ENCODE measurements at places on chromosomes 2 and 18.
A peak's percentile ranks its signal among the peaks of the same experiment; 100 is the strongest.

DNA sequence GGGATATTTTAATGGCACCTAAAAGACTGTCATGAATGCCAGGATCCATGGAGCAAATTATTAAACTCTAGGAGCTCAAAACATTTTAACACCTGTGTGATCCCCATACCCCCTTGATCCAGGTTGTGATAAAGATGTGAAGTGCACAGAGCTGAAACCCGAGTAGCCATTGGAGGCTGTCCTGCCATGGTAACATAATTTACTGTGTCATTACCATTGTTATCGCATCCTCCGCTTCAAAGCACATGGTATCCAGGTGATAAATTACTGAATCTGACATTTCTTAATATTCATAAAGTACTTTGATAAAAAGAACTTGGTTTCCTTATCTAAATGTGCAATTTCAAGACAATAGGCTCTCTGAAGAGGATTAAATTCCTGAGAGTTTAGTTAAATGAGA is 109.3 kb downstream of the CHST9 start:
- no peak for DNase-seq

- no peak for DNase-seq
Measured at GRCh38 chr2:179613701-179614100, 247.7 kb downstream of the ZNF385B start.

GRCh38 chr18:22783245-22783644 is 149.9 kb upstream of the RBBP8 start:
- no peak for DNase-seq

GRCh38 chr2:134461511-134461910 is 207.6 kb downstream of the MGAT5 start:
- no peak for DNase-seq

DNA sequence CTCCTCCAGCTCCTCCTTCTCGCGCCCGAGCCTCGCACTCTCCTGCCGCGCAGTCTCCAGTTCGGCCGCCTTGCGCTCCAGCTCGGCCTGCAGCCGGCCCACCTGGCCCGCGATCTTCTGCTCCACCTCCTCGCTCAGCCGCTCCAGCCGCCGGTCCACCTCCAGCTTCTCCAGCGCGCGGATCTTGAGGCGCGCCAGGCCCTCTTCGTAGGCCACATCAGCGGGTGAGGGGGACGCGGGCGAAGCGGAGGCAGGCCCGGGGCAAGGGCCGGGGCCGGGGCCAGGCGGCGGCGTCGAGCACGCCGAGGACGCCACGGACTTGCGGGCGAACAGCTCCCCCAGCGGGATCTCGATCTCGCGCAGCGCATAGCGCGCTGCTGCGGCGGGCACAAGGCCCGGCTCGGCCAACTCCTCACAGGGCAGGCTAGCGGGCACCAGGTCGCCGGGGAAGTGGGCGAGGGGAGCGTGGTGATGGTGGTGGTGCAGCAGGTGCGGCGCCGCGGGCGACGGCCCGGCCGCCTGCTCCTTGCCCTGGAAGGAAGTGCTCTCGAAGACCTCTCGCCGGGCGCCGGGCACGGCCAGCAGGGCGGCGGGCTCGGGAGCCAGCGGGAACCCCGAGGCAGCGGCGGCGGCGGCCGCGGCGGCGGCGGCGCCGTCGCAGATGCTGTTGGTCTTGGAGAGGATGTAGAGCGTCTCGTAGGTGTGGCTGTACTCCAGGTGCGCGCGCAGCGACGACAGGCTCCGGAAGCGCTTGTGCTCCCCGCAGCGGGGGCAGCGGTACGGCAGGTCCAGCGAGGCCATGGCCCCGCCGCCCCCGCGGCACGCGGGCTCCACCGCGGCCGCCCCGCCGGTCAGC is 15.2 kb downstream of the FBXO41 start:
- peak; percentile 75 for DNase-seq

- no peak for DNase-seq
Measured at GRCh38 chr2:159716857-159717256, 4.6 kb downstream of the MARCHF7 start.

DNA sequence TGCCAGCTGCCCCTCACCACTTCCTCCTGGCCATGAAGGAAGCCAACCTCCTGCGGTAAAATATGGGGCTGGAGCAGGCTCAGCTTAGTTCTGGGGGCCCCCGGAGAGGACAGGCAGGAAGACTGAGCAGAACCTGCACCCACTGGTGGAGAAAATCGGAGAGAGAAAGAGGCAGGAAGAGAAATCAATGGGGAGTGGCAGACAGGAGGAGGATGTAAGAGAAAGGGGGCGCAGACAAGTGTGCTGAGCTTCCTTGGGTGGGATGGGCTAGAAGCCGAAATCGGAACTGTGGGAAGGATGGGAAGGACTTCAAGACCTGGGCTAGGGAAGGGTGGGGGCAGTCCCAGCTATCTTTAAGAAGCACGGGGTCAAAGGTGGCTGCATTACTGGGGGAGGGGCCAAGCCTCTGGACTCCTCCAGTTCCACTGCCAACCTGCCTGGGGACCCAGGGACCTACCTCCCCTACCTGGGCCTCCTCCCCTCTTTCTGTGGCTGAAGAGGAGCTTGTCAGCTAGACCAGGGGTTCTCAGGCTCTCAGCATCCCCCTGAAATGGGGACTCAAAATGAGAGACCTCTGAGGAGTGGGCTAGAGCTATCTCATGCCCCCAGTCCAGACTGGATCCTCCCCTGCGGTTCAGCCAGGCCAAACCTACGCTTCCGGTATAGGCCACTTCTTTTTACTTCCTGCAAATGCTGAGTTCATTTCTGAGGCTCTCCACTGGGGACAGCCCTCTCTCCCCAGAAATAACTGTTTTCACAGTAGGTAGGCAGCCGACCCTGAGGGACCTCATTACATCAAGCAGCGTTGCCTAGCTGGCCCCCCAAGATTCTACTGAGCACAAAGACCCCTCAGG is 33.6 kb upstream of the B3GNT7 start:
- DNase-seq, result no peak

GRCh38 chr2:152056418-152056817 is 42.4 kb downstream of the CACNB4 start:
- DNase-seq, result no peak

DNA sequence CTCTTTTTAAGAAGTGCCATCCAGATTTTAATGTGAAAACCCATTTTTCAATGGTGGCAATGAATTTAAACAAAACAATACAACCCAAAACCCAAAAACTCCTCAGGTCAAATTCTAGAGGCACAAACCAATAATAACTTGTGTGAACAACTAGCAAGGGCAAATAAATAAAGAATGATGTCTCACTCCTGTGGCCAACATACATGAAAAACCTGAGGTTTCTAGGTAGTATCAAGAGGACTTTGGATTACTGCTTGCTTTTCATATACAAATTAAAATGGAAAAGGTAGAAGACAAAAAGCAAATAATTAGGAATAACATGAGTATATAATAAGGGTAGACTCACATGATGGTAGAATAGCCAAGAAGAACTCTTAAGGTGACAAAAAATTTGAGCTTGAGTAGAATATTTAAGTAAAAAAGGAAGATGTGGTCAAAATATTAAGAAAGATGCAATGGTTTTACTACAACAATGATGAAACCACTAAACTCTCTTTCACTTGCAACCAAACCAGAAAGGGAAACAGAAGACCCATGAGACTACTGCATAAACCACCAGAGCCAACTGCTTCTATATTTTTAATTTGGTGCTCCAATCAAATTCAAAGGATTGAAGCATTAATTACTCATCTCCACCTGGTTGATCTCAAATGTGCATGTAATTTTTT is 53.5 kb downstream of the DARS1 start:
- no peak for DNase-seq

GRCh38 chr2:48017136-48017535 is 110.8 kb upstream of the FBXO11 start:
- DNase-seq, result no peak

GRCh38 chr2:74881176-74881575 is 47.2 kb downstream of the HK2 start:
- DNase-seq, result no peak

GRCh38 chr2:238464389-238464788 is 37.7 kb downstream of the ASB1 start:
- DNase-seq, result no peak

Data from activated CD4-positive, alpha-beta T cell treated with anti-CD3 and anti-CD28 coated beads, Interleukin-2, amount 50 U/mL, for 48 hours (primary cell).